ENCODE measurements at places on chromosomes 4 and X. TPM values are rescaled to one million over a fixed set of nuclear protein-coding genes. Genes with fewer than 3 reads are reported as not detected.

RPL34 gene
- 2,139 TPM for total RNA-seq

BMPR1B gene
- total RNA-seq: 0.72 TPM

DNA sequence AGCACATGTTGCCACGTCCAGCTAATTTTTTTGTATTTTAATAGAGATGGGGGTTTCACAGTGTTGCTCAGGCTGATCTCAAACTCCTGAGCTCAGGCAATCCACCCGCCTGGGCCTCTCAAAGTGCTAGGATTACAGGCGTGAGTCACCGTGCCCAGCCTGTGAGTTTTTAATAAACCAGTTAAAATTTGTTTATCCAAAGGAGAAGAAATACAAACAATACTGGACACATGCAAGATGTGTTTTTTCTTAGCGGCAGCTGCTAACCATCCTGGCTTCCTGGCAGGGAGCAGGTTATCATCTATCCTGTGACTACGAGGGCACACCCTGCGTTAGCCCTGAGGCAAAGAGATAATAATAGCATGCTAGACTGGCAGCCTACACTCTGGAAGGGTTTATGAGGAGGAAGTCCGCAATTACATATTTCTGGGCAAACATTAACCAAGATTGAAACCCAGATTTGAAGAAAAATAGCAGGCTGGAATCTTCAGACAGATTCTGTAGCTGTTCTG is 191.4 kb downstream of the SPRY1 start:
- DNase-seq: no peak

- DNase-seq: no peak
Measured at GRCh38 chr4:22235698-22236097, 280.2 kb downstream of the ADGRA3 start.

DNA sequence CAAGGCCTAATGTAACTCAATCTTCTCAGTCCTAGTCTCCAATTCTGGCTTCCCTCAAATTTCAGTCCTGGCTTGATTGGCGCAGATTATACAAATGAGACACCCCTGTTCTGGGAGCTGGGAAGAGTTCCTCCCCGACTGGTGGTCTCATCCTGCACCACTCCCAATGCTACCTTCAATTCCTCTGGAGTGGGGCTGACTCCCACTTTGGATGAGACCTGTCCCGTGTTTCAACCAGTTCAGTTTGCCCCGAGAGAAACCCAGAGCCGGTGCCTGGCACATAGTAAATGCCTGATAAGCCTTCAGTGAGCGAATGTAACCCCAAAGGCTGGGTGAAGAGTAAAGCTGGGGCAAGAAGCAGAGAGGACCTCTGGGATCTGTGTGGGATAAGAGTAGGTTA is 4.0 kb upstream of the SYP start:
- no peak for DNase-seq

DNA sequence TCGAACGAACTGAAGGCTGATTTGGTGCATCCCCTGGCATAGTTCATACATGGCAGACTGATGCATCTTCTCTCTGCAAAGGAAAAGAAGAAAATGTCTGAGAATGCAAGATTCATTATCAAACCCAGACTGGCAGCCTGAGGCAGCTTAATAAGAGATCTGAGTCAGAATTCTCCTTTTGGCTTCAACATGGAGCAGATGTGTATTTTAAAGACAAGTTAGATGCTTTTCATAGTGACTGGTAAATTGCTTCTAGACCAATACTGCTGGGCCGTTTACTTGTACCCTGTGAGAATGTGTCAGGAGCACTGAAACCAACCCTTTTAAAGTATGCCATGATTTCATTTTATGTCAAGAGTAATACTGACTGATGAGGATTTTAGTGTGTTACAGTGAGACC is 322.0 kb downstream of the NR3C2 start:
- DNase-seq: no peak

DCAF8L1 gene
- total RNA-seq: not detected

DNA sequence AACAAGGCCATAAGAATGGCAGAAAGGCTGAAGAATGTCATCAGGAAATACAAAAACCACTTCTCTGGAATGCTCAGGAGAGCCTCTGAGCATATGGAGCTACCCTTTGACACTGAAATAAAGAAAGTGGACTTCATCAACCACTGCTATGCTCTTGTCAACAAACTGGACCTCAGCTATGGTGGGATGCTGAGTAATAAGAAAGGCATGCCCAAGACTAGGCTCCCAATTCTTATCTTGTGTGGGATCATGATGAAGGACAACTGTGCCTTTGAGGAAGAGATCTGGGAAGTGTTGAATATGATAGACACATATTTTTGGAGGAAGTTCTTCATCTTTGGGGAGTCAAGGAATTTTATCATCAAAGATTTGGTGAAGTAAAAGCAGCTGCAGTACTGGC is 86.9 kb upstream of the MAGEB16 start:
- no peak for DNase-seq

GRCh38 chrX:109264878-109265277 is 217.0 kb downstream of the GUCY2F start:
- DNase-seq: no peak

DNA sequence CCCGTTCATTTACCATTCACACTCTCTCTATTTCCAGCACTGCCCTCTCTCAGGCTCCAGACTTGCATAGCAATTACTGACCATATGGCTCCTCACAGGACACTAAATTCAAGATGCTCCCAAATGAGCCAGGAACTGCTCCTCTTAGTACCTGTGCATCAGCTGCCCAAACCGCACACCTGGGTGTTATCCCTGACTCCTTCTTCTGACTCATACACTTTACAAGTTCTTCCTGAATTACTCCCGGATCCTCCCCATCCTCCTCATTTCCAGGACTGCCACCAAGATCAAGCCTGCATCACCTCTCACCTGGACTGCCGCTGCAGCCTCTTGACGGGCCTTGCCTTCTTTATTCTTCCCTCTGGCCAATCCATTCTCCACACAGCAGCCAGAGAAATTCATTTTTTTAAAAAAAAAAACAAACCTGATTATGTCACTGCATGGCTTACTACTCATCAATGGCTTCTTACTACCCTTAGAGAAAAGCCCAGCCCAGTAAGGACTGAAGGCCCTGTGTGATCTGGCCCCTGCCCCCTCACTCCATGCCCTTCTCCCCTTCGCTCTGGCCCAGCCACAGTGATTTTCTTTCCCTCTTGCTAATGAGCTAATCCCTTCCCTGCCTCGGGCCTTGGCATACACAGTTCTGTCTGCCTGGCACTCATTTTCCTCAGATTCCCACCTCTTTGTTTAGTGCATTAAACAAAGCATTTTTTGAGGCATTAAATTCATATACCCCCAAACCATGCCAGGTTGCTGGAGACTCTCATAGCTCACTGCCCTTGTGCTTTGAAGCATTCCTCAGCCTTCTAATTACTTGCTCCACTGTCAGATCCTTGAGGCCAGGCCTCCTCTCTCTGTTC is 92.0 kb downstream of the PDGFRA start:
- no peak for DNase-seq

DNA sequence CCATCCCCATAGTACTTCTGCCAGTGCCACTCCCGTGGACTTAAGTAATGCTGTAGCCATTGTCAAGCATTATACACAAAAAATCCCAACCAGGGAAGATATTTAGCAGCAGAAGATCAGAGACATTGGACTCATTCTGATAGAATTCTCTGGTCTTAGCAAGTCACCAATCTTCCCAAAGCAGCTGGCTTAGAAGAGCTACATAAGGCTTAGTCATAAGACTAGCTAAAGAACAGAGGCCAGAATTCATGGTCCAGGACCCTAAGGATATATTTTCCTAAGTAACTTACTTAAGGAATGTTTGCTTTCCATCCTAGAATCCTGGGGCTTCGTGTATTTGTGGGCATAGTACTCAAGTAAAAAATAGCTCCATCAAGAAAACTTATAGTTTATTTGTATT is 100.3 kb upstream of the SLIT2 start:
- DNase-seq: no peak
